Stimulated activated CD8-positive, alpha-beta memory T cell treated with anti-CD3 and anti-CD28 coated beads, Interleukin-12 subunit alpha, Interleukin-12 subunit beta, amount 100 ng/mL, for 1 hour (primary cell): ENCODE measurements at places on chromosomes 7 and 10.

DNA sequence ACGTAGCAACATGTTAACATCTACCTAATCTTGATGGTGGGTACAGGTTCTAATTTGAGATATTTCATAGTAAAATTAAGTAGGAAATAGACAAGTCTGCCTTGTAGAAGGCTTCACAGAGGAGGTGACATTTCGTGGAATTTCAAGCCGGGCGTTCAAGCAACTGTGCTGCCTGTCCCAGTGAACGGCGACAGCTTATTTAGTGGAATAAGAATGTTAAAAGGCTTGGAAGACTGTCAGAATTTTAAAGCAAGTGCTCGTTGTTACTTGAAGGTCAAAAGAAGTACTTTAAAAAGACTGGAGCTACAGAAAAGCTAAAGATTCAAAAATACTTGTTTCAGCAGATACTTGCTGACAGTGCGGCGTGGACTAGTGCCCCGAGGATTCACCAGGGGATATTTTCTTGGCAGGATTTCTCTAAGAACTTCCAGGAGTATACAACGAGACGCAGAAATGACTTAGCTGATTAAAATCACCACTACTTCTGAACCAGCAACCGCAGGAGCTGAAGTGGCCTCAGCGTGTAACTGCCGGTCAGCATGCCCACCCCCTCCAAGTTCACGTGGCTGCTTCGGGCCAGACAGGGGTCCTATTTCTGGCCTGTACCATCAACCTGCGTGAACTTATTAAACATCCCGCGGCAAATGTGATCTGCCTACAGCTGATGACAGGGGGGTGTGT is 46.5 kb downstream of the CTBP2 start:
- no peak for DNase-seq

DNA sequence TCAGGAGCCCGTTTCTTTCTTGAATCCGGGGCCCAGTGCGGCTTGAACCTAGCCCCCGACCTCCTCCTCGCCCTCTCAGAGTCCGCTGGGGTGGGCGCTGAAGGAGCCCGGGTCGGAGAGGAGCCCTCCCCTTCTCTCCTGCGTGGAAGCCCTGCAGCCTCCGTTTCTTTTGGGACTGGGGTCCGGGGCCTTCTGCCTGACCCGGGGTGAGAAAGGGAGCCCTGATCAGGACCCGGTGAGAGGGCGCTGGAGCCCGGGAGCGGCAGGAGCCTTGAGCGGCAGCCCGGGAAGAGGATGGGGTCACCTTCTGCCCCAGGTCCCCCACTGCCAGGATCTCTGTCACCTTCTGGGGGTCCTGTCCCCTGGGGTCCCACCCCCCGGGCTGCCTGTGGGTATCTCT is 162.3 kb downstream of the ZNF33B start:
- DNase-seq: no peak

GRCh38 chr7:111090846-111091245 is at the start of gene LRRN3:
LRRN3 (plus strand) TSS chr7:111091127; CDS start chr7:111122773, 31,646 bp downstream.
- DNase-seq: no peak

DNA sequence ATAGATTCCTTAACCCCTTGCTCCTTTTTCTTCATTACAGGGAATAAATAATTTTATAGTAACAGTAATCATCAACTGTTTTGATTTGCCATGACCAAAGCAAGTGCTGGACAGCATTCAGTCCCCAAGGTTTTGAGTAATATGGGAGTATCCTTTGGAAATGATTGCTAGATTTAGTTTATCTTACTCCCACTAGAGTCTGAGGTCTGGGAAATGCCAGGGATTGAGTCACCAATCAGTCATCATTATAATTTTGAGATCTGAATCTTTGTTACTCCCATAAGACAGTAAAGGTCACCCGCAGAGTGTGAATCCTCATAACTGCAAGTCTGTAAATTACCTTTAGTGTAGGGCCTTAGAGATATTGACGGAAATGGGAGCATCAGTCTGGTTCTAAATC is 133.7 kb upstream of the SEMA3E start:
- DNase-seq: no peak

DNA sequence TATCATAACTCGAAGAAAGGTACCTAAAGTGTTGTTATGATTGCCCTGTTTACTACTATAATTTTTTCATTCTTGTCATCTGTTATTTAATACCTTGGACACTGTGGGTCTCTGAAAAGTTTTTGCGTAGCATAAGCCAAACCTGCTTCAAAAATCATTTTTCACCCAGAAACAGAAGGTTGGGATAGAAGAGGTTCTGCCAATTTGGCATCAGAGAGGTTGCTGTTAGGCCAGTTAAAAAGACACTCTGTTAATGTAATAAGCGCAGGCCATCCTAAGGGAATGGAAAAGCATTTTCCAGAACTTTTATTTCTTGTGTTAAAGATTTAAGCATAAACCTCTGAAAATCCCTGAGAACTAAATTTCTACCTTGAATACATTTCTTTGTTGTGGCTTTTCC is 212.2 kb downstream of the BMPER start:
- DNase-seq: no peak

GRCh38 chr7:157674027-157674714 is 337.4 kb downstream of the DNAJB6 start:
- DNase-seq: no peak

- no peak for DNase-seq
Measured at GRCh38 chr7:111006691-111007090, 84.2 kb upstream of the LRRN3 start.

- no peak for DNase-seq
Measured at GRCh38 chr7:84199216-84199615, 4.6 kb upstream of the SEMA3A start.

GRCh38 chr10:130495116-130495862 is 359.1 kb downstream of the GLRX3 start:
- DNase-seq: no peak

DNA sequence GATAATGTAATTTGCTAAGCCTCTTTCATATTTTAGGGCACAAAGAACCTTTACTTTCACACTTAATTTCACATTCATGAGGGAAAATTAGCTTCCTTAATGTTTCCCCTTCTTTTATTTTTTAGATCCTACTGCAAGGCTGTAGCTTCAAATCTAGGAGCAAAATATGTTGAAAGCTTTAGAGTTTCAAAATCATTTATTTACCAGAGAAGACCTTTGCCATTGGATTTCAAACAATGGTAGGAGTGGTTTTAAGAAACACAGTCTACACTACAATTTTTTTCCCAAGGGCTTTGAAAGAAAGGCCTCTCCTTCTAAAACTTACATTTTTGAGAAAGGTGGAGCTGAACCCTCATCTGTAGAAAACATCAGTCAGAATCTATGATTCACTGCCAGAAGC is 43.3 kb upstream of the MEOX2 start:
- no peak for DNase-seq

- DNase-seq: no peak
Measured at GRCh38 chr7:141151746-141152145, 77.9 kb downstream of the TMEM178B start.

DNA sequence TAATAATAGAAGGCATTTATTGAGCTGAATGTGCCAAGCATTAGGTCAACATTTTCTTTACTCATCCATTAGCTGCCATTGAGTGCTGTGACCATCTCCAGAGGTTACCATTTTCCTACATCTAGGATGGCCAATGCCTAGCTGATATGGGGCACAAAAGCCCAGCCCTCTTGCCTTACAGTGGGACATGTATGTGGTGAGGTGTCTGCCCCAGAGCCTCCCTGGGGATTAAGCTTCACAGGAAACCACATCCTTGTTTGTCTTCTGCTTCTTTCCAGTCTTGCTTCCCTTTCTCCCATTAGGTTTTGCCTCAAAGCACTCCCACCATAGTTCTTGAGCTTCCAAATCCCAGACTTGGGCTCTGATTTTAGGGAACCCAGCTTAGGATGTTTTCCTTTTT is 258.7 kb downstream of the SORCS3 start:
- no peak for DNase-seq

DNA sequence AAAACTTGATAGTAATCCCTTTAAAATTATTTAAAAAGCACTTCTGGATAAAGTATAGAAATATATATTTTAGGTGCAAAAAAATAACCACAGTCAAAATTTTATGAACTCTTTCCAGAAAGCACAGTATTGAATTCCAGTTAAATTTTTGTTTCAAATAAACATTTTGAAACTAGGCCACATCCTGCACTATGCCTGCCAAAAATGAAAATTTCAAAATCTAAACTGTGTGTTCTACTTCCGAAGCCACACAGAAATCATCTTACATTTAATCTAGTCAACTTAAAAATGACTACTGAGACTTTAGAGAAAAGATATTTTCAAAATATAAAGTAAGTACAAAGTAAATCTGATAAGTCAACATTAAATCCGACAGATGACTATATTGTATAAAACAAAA is 50.0 kb downstream of the MAGI2 start:
- no peak for DNase-seq

DNA sequence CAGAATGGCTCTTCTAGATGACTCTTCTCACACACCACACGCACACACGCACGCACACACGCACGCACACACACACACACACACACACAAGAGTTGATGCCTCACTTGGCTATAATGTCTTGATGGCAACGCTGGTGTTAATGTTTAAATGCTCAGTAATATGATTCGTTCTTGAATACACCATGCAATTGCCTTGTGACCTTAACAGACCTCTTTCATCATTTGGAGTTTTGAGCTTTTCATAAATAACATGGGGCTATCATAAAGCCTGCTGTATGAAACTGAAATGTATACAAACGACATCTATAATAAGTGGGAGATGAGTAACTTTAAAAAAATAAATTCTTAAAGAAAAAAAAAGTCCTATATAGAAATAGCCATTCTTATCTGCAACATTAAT is 8.2 kb downstream of the JCAD start:
- no peak for DNase-seq

DNA sequence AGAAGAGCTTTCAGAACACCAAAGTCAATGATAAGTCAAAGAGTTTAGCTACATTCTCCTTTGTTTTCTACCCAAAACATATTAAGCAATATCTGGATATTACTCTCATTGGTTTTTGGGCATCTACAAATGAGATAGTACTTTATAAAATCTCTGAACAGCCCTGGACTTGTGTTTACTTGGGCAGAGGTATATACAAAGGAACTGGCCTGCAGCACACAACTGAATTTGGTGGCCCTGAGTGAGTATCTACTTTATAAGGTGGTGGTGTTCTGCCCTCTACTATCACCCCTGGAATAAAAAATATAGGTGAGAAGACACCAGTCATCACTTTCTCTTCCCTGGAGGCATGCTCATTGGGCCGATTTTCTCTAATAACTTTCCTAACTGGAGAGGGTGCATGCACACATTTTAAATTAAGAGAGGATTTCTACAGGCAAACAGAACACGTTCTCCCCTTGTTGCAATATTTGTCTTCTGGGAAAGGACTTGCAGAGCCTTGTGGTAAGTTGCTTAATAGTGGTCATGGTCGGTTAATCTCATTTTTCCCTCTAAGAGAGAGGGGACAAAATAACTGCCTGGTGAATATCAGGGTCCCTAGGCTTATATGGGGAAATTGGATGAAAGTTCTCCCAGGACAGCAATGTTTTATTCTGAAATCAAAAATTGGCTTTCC is 41.1 kb downstream of the OTUD1 start:
- DNase-seq: no peak

- no peak for DNase-seq
Measured at GRCh38 chr10:18313626-18314025, 173.4 kb downstream of the CACNB2 start.

- DNase-seq: no peak
Measured at GRCh38 chr7:23449941-23450340, 20.4 kb downstream of the IGF2BP3 start.

DNA sequence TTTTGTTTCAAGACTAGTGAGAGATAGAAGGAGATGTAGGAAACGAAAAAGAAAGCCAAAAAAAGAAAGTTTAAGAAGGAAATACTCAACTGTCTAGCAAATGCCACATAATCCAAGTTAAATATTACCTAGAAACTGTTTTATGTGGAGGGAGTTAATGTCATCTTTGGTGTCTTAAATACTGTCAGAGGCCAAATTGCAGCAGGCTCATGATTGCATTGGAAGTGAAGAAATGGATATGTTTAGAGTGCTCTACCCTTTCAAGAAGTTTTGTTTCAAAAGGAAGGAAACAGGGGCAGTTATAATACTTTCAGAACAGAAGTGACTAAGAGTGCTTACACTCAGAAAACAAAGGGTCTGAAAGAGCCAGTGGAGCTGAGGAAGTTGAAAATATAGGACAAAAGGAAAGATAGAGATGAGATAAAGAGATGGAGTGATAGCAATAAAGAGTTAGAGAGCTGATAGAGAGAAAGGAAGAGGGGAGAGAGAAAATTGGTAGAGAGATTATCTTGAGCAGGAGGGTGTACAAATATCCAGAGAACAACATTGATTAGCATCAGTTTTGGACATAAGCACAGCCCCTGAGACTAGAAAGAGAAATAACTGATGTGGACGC is 28.0 kb upstream of the GNAI1 start:
- DNase-seq: no peak

GRCh38 chr10:23155169-23155568 is 36.9 kb upstream of the PTF1A start:
- no peak for DNase-seq

DNA sequence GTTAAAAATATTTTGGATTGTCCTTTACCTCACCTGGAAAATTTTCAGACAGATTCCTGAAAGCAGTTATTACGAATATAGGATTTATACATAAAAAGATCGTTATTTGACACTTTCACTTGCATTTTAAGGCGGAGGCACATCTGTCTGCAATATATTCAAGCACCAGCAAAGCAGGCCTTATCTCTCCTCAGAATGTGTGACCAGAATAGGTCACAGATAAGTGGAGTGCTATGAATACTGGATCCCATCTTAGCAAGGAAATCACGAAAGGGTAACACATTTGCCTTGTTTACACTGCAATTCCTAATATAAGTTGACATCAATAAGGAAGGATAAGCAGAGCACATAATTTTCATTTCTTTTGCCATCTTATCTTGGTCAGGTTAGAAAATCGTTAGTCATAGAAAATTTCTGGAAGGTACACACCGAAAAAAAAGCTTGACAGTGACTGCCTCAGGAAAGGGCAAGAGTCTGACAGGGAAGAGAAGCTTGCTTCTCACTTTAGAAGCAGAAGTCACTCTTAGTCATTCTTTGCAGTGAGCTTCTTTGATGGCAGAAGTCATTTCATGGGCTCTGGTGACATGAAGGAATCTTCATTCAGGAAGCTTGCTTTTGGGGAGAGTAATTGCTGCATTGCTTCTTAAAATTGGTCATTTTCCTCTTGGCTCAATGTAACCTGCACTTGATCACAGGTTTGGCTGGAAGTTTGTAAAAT is 98.1 kb upstream of the STK17A start:
- no peak for DNase-seq

DNA sequence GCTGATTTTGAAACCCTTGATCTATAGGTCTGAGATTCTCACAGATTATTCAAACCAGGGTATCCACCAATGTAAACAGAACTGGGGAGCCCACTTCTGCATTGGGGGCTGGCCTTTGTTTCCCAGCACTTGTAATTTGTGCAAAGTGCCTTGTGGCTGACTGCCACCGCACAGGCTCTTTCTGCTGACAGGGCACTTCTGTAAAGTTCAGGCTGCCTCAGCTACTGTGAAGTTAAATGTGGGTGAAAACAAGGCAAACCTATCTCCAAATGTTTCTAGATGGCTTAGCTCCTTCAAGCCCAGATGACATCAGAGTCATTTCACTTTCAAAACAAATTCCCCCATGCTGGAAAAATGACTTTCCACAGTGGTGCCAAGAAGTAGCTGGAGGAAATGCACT is 54.7 kb downstream of the GRID1 start:
- DNase-seq: no peak
